Effector CD8-positive, alpha-beta T cell (primary cell): ENCODE measurements at places on chromosomes 2 and 18.

DNA sequence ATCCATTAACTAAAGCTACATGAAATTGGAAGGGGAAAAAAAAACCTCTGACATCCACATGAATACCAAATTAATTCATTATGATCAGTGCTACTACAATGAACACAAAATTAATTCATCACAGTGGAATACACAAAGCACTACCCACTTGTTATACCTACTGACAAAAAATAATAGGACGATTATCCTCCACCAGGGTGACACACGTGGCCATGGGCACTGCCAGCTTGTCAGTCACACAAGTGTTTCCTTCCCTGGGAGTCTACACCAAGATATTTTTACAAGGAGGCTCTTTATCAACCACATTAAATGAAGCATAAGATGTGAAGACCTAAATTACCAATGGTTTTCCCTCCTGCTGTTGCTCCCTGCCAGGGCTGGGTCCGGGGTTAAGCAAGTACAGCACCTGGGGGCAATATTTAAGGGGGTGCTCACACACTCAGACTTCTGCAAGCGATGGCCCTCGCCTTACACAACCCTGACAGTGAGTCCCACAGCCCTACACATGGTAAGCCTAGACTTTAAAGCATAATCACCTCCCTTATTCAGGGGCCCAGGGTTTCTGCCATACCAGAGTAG, 90.1 kb downstream of the TCF4 start:
- no peak for DNase-seq

GRCh38 chr18:73621091-73621490, 526.5 kb downstream of the FBXO15 start:
- DNase-seq, result no peak

- no peak for DNase-seq
Measured at GRCh38 chr2:177460973-177461585, 68.5 kb downstream of the AGPS start.

DNA sequence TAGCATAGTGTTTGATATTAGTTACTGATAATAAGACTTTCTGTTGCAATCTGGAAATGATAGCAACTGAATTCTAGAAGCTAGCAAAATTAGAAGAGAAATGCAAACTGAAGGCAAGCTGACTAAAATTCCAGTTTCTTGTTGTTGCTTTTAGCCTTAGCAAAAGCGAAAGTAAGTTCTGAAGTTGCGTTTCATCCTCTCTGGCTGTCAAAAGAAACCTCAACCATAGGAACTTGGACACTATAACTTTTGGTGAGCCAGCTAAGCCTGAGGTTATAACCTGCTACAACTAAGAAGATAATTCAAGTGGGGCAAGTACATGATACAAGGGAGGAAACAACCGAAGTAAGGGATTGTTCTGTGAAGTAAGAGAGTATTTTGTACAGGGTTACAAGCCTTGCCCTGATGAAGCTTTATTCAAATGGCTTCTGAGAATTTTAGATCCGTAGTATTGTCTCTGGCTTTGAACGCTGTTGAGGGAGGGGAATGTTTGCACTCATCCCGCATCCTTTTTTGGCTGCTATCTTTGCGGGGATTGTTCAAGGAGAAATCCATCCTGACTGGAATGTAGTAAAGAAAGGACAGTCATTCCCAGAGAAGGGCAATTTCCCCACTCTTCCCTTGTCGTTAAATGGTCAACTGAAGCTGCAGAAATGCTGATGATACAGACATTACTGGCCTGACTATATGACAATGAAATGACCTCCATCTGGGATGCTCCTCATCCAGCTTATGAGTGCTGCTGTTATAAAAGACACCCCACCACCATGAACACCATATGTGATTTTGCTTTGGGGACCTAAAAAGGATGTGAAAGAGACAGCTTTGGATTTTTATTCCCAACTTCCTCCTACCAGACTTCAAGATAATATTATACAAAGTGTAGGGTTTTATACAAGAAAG, 7.0 kb upstream of the TMX3 start:
- DNase-seq, result no peak

- DNase-seq, result no peak
Measured at GRCh38 chr2:133941666-133942065, 312.2 kb upstream of the MGAT5 start.

GRCh38 chr2:159265171-159265576, 21.3 kb downstream of the WDSUB1 start:
- DNase-seq, result no peak

DNA sequence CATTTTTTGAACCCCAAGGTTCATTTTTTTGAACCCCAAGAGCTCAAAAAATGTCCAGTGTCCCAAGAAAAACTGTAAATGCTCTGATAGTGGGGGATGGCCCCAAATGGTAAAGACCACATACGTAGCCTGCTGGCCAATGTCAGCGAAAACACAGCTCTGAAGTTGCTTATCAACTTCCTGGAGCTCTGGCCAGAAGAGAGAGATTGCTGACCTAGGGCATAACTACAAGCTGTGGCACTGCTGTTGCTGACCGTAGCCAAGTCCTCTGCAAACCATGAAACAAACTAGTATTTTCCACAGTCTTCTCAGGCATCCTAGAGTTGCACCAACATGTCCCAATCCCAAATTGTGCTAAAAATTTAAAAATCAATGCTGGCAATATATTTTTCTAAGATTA, 50.9 kb downstream of the REEP1 start:
- DNase-seq, result no peak

- DNase-seq, result no peak
Measured at GRCh38 chr2:109712746-109713145, 81.4 kb upstream of the RGPD5 start.

DNA sequence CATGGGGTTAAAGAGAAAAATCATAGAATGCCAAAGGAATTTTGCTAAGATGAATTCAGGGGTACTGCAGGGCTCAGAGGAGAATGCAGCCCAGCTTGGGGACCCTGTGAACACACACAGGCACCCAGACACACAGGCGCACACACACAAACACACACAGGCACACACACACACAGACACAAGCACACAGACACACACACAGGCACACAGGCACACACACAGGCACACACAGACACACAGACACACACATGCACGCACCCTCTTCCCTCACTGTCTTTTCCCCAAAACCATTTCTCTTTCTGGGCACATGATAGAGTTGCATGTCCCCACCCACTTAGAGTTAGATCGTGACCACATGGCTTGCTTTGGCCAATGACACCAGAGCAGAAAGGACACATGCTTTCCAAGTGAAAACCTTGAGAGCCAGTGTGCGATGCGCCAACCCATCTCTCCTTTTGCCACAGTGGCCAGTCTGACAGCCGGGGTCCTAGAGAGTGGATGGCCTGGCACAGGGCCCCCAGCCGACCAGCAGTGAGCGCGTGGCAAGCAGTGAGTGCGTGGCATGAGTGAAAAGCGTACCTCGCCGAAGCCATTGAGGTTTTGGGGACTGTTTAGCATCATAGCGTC, 163.3 kb downstream of the KLHL29 start:
- DNase-seq, result no peak

DNA sequence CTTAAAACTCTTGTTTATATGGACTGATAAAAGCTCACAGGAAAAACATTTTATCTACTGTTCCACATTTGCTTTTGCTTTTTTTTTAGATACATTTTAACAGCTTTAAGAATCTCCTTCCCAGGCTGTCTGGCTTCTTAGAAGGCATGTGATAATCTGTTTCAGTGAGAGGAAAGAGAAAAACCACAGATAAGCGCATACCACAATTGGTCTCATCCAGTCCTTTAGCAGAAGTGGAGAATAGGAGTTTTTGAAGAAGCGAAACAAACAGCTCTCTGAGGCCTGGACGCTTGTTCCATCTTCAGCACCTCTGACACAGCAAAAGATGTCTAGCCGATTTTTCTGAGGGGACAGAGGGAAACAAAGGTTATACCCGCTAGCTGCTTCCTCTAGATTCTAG, 37.6 kb downstream of the RMC1 start:
- no peak for DNase-seq

GRCh38 chr18:51006948-51007789, 22.8 kb upstream of the SMAD4 start:
- no peak for DNase-seq

DNA sequence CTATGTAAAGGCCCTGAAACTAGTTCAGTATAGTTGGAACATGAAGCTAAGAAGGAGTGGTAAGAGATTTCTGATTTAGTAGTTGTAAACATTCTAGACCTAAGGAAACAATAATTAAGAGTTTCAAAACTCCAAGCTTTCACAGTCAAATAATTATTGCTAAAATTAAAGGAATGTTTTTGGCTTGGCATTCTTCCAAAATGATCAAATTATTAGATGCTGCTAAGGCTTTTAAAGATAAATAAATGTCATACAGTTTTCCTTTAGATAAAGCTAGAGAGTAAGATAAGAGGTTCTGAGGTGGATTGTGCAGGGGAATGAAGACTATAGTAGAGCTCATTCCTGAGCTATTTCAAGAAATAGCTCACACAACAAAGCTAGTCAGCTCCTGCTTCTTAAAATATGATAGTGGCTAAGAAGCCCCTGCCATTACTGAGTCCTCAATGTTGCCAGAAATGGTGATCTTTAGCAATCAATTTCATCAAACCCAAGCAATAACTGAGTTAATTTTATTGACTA, 45.3 kb downstream of the ZC3H15 start:
- no peak for DNase-seq

DNA sequence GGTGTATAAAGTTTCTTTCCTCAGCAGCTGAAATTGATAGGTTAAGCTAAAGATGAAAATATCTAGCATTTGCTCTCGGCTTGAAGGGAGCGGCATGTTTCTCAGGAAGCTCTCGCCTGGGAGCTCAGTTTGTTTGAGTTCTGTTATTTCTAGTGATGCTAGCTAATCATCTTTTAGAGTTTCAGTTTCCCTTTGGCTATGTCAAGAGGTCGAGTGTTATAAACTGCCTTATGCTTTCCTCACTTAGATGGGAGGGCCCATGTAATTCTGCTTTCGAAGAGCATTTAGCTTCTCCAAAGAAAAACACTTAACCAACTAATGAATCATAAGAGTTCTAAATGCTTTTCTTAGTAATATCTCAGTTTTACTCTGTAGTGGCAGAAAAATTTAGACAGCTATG, 33.6 kb downstream of the PLCL1 start:
- no peak for DNase-seq

DNA sequence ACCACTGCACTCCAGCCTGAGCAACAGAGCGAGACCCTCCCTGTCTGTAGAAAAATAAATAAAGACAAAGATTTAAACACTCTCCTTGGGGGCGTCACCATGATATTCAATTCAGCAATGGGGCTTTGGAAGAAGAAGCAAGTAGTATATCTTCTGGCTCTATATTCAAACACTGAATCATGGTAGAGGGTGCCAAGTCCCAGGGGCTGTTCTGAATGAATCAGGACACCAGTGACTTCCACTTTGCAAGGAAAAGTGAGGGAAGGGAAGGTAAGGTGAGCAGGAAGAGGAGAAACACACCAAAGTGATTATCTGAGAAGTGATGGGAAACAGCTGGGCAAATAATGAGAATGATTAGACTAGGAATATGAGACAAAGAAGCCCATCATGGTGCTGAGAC, 80.5 kb downstream of the AAK1 start:
- DNase-seq, result no peak

DNA sequence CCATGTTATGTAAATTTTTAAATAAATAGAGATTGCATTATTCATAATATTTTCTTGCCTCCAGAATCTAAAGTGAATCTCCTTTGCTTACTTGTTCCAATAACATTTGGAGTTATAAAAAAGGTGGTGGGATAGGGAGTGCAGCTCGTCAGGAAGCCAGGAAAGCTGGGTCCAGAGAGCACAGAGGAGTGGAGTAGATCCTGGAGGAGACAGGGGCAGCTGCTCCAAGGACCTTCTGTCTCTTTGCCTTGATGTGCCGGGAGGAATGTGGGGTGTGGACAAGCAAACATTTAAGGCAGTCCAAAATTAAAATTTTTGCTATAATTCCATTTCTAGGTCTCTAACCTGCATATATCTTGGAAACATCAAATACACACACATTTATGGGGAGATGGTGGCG, 29.3 kb downstream of the HAUS1 start:
- DNase-seq, result no peak

- no peak for DNase-seq
Measured at GRCh38 chr2:160241251-160242137, 41.4 kb upstream of the ITGB6 start.

GRCh38 chr2:54336977-54337255, 80.9 kb upstream of the TSPYL6 start:
- no peak for DNase-seq

GRCh38 chr18:23257686-23258565, 122.6 kb downstream of the CABLES1 start:
- no peak for DNase-seq

GRCh38 chr18:11850821-11851145, 430 bp upstream of the CHMP1B start:
- DNase-seq, result no peak

- no peak for DNase-seq
Measured at GRCh38 chr18:54528942-54529376, 62.1 kb upstream of the DYNAP start.

DNA sequence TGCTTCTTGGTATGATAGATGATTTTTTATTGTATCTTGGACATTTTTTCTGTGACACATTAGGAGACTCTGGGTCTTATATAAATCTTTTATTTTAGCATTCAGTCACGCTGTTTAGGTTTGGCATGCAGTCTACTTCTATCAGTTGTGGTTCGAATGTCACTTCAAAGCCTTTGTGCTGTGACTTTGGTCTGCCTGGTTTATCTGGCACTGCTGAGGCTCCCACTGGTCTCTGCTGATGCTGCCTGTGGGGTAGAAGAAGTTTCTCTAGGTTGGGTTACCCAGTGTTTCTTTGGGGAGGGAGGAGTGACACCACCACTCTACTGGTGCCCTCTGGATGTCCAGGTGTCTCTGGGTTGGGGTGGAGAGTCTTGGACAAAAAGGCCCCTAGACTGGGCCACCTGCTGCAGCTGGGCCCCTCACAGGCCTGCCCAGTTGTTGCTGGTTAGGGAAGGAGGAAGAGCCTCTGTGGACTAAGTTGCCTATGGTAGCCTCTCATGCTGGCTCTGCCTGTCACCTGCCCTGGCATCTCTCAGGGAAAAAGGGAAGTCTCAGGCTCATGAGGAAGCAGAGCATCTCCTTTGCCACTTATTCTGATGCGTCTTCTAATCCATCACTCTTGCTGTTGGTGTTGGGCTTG, 115.4 kb upstream of the HS6ST1 start:
- DNase-seq, result no peak

GRCh38 chr2:157185476-157186227, 71.9 kb upstream of the GALNT5 start:
- no peak for DNase-seq

DNA sequence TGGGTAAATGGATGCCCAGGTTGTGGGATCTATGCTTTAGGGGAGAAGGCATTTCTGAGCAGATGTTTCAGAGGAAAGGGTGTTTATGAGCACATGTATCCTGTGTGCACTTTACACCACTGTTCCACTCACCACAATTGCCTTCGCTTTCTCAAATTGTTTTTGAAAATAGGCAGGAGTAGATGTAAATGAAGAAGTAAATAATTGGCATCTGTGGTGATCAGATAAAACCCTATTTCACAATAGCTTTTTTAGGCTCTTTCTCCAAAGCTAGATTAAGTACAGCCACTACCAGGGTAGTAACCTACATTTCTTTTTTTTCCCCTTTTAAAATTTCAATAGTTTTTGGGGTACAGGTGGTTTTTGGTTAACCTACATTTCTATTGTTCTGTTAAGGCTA, 40.6 kb downstream of the TMEM178A start:
- no peak for DNase-seq
